ENCODE measurements at places on chromosomes 11 and 22.

GRCh38 chr11:108929241-108929640, 264.4 kb downstream of the DDX10 start:
- no peak for DNase-seq

- no peak for DNase-seq
Observed at GRCh38 chr11:37666960-37667359, 1068.9 kb upstream of the RAG2 start.

DNA sequence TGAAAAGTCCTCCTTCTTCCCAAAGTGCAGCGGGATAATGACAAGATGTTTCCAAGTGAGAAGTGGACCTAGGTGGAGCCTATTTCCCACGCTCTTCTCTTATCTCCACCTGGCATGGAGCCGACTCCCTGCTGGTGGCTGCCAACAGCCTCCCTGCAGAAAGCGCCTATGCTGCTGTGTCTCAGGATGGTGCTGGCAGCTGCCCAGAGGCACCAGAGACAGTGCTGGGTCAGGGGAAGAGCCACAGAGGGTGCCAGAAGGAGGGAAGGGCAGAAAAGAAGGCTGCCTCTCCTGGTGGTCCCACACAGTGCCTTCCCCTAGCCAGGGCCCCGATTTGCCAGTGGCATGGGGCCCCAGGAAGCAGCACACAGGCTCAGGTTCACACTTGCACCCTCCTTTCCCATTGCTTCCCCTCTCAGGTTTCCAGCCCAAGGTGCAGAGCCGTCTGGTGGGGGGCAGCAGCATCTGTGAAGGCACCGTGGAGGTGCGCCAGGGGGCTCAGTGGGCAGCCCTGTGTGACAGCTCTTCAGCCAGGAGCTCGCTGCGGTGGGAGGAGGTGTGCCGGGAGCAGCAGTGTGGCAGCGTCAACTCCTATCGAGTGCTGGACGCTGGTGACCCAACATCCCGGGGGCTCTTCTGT, 19.0 kb downstream of the CD5 start:
- no peak for DNase-seq

DNA sequence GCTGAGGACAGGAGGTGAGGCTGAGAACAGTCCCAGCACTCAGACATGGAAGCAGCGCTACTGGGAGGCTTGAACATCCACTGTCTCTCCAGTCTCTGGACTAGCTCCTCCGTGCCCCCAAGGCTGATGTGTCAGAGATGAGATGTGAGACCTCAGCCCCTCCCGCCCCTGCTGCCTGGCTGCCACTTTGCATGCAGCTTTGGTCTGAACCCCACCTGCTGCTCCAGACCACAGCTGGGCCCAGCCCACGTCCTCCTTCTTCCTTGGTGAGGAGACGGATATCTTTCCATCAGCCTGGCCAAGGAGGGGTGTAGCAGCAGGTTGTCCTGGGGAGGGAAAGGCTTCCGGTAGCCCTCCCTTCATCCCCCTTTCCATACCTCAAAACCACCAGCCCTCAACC, 148.0 kb upstream of the B3GAT1 start:
- DNase-seq: no peak
